Activated CD4-positive, alpha-beta memory T cell treated with anti-CD3 and anti-CD28 coated beads for 36 hours (primary cell): ENCODE measurements at places on chromosomes 5 and 9. TPM values are rescaled to one million over a fixed set of nuclear protein-coding genes. Genes with fewer than 3 reads are reported as not detected.

GRCh38 chr9:95508242-95508967 is 8.4 kb downstream of the PTCH1 start:
- H3K4me3 ChIP-seq: peak overlapping the region; percentile 91
- H3K27ac ChIP-seq: no peak overlapping the region
- H3K36me3 ChIP-seq: no peaks in the 10 kb centered on the region
- DNase-seq: no peak
- peaks cover 21% of the 10 kb centered on the region for H3K27me3 ChIP-seq
- peaks cover 37% of the 10 kb centered on the region for H3K4me1 ChIP-seq

GRCh38 chr5:171162596-171162995 is 146.5 kb upstream of the TLX3 start:
- no peak overlapping the region for H3K4me3 ChIP-seq
- H3K36me3 ChIP-seq: no peaks in the 10 kb centered on the region
- DNase-seq: no peak
- H3K4me1 ChIP-seq: no peaks in the 10 kb centered on the region
- no peak overlapping the region for H3K27ac ChIP-seq
- no peaks in the 10 kb centered on the region for H3K27me3 ChIP-seq

The FLT4 gene
- total RNA-seq: 1.4 TPM

The PPP3R2 gene
- not detected for total RNA-seq

The LRRC19 gene
- total RNA-seq: not detected

The DRD1 gene
- not detected for total RNA-seq

The ACTBL2 gene
- total RNA-seq: not detected

DNA sequence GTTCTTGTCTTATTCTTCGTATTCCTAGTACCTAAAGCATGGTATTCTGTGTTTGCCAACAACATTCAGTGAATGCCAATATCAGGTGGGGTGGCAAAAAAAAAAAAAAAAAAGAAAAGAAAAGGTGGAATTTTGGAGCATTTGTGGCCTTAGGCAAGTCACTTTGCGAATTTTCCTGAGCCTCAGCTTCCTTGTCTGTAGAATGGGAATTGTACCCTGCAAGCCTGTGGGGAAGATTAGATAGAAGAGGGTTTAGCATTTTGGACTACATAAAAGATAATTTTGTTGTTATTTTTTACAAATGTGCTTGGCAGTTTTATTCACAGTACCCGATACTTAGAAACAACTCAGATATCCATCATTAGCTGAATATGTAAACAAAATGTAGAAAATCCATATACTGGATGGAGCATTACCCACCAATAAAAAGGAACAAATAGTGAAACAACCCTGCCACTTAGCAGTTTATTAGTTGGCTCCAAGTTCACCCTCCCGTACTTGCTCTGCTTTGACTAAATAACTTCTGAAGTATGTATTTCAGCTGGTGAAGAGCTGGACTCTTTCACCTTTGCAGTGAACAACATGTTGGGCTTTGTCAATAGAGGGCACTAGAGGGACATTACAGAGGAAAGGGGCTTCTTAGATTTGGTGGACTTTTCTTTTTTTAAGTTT is 13.6 kb downstream of the UBE2D2 start:
- H3K27ac ChIP-seq: peak overlapping the region; percentile 5
- peaks cover 70% of the 10 kb centered on the region for H3K4me1 ChIP-seq
- H3K27me3 ChIP-seq: no peaks in the 10 kb centered on the region
- H3K36me3 ChIP-seq: peaks cover 9% of the 10 kb centered on the region
